ENCODE measurements at places on chromosomes 16 and 17. TPM values are rescaled to one million over a fixed set of nuclear protein-coding genes. Genes with fewer than 3 reads are reported as not detected.

Gene AHSP
- polyA plus RNA-seq: 8.0 TPM

Gene CRYM
- polyA plus RNA-seq: 1.1 TPM

Gene TP53TG3F
- not detected for polyA plus RNA-seq

Gene GNAO1
- 27.6 TPM for polyA plus RNA-seq

Gene TERB1
- 0.05 TPM for polyA plus RNA-seq

Gene SOX9
- polyA plus RNA-seq: 79.0 TPM

Gene CCDC200
- polyA plus RNA-seq: 13.0 TPM

Gene CDH11
- 340 TPM for polyA plus RNA-seq

Gene EME2
- polyA plus RNA-seq: 10.5 TPM

Gene RSKR
- polyA plus RNA-seq: 20.7 TPM

Gene MPO
- polyA plus RNA-seq: 7.2 TPM

Gene CRHR1
- polyA plus RNA-seq: not detected

Gene HOXB3
- polyA plus RNA-seq: 91.9 TPM

Gene ABI3
- polyA plus RNA-seq: 7.9 TPM

Gene SHISA6
- 0.14 TPM for polyA plus RNA-seq

Gene KCNJ18
- not detected for polyA plus RNA-seq

Gene CLEC19A
- not detected for polyA plus RNA-seq

Gene FOXC2
- polyA plus RNA-seq: 0.56 TPM

Gene TPSD1
- polyA plus RNA-seq: not detected

Gene FN3K
- 21.7 TPM for polyA plus RNA-seq

Gene ASPA
- polyA plus RNA-seq: 73.8 TPM

Gene DPEP3
- polyA plus RNA-seq: not detected

Gene CCDC144A
- 28.9 TPM for polyA plus RNA-seq
